ENCODE measurements at places on chromosomes 6 and 20. TPM values are rescaled to one million over a fixed set of nuclear protein-coding genes. Genes with fewer than 3 reads are reported as not detected.

CGAS gene
- total RNA-seq, result 3.3 TPM

SPATS1 gene
- total RNA-seq, result not detected

PEX7 gene
- total RNA-seq, result 13.1 TPM

LGSN gene
- total RNA-seq, result 0.07 TPM

OXT gene
- total RNA-seq, result not detected

TMEM170B gene
- 2.2 TPM for total RNA-seq

HIVEP2 gene
- 30.9 TPM for total RNA-seq

ARMH2 gene
- not detected for total RNA-seq

MYMX gene
- 0.33 TPM for total RNA-seq

SPATA25 gene
- total RNA-seq, result 0.65 TPM

NR2E1 gene
- not detected for total RNA-seq

SLA2 gene
- 0.03 TPM for total RNA-seq

MAFB gene
- 0.79 TPM for total RNA-seq

GSTA3 gene
- total RNA-seq, result not detected

PTGIS gene
- total RNA-seq, result 121 TPM

MYLK2 gene
- total RNA-seq, result 0.07 TPM

HLA-DQA1 gene
- total RNA-seq, result not detected

C4A gene
- total RNA-seq, result 12.3 TPM

TNFRSF6B gene
- total RNA-seq, result 0.98 TPM

KCNQ5 gene
- total RNA-seq, result 7.8 TPM

CFAP206 gene
- total RNA-seq, result 0.59 TPM

SLC26A8 gene
- total RNA-seq, result 0.07 TPM

ADGRF1 gene
- not detected for total RNA-seq

SMIM28 gene
- total RNA-seq, result not detected

LAMA5 gene
- total RNA-seq, result 243 TPM

NKX2-2 gene
- not detected for total RNA-seq

DNAAF9 gene
- 24.7 TPM for total RNA-seq

NKAIN2 gene
- total RNA-seq, result under 0.01 TPM

DDX43 gene
- 2.8 TPM for total RNA-seq

SLC17A2 gene
- not detected for total RNA-seq

CALHM4 gene
- not detected for total RNA-seq

F13A1 gene
- total RNA-seq, result not detected

EPHA7 gene
- 0.07 TPM for total RNA-seq

TFEB gene
- total RNA-seq, result 6.5 TPM

CD2AP gene
- total RNA-seq, result 18.5 TPM

TMEM244 gene
- not detected for total RNA-seq

ACSS1 gene
- total RNA-seq, result 1.7 TPM

TOX2 gene
- total RNA-seq, result 2.2 TPM

GRM1 gene
- total RNA-seq, result 0.07 TPM

ZKSCAN4 gene
- total RNA-seq, result 4.8 TPM

KCNK5 gene
- 0.03 TPM for total RNA-seq

GCLC gene
- total RNA-seq, result 45.7 TPM

SYCP2L gene
- total RNA-seq, result not detected

LAMA2 gene
- 85.8 TPM for total RNA-seq

BCLAF1 gene
- 78.7 TPM for total RNA-seq

NMBR gene
- 0.07 TPM for total RNA-seq

CCN5 gene
- 3.0 TPM for total RNA-seq

POLR1C gene
- total RNA-seq, result 24.9 TPM

STK35 gene
- 21.9 TPM for total RNA-seq

DSP gene
- total RNA-seq, result 11.4 TPM

MANEA gene
- 14.6 TPM for total RNA-seq

ROS1 gene
- 0.07 TPM for total RNA-seq

PHF1 gene
- total RNA-seq, result 30.0 TPM

LCA5 gene
- total RNA-seq, result 6.1 TPM

SPATA2 gene
- 3.6 TPM for total RNA-seq

OTOR gene
- not detected for total RNA-seq

GSS gene
- total RNA-seq, result 66.7 TPM

PSMB8 gene
- total RNA-seq, result 33.5 TPM

LZTS3 gene
- 7.5 TPM for total RNA-seq

C6orf141 gene
- total RNA-seq, result not detected
